ENCODE measurements at places on chromosomes 5 and 9.

GRCh38 chr5:73858054-73858453, 232.1 kb downstream of the ARHGEF28 start:
- DNase-seq: no peak

GRCh38 chr5:32850817-32851496, 139.8 kb downstream of the NPR3 start:
- DNase-seq: no peak

- no peak for DNase-seq
These were observed 82.6 kb upstream of the EQTN start for GRCh38 chr9:27379311-27380251.

DNA sequence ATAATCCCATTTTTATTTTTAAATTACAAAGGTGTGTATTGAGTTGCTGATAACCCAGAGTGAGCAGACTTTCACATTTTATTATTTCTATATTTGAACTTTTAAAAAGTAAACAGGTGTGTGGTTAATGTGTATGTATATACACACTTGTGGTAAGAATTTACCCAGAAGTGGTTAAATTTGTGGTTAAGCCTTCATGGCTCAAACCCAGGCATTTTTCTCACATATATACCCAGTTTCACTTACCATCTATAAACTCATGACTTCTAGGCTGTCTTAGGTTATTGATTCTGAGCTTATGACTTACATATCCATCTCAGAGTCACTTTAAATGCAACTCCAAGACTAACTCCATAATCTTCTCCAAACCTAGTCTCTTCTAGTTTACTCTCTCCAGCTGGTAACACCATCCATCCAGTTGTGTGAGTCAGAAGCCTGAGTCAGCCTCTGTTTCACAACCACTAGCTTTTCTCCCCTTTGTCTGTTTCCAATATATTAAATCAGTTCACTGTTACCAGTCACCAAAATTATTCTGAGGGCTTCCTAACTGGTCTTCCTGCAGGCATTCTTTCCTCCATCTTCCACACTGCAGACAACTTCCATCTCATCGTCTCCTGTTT, 20.2 kb downstream of the ZBED3 start:
- DNase-seq: no peak

DNA sequence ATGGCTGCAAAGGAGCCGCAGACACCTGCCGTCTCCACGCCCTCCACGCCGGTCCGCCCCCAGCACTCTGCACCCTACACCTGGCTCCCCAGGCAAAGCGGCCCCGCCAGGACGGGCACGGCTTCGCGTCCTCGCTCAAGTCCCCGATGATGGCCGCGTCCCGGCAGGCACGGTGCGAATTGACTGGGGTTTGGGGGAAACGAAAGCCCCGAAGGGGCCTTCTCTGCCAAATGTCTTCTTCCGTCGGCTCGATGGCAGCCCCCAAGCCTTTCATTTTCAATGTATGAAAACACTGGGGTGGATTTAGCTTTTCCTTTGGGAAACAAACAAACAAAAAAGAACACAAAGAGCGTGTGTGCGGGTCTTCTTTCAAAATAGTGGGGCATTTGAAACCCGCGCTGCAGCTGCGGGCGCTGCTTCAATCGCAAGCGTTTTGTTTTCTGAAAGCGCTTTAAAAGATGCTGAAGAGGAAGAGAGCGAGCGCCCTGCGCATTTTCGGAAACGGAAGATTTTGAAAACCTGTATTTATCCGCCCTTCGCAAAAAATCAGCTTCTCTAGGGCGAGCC, 160.0 kb downstream of the RMI1 start:
- DNase-seq: peak; percentile 4

GRCh38 chr5:58937031-58937681, 354.3 kb downstream of the RAB3C start:
- no peak for DNase-seq

DNA sequence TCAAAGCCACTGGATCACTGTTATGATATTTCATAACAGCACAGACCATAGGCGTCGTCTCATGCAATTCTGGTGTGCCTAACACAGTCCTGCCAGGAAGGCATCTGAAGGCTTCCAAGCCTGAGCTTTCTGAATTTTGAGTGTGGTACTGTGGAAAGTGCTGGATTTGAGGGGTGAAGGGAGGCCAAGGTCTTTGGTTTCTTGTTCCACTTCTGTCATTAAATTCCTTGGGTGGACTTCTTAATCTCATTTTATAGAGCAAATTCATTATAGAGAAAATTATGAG, 441.3 kb upstream of the PIK3R1 start:
- no peak for DNase-seq

- no peak for DNase-seq
These were observed 314.0 kb downstream of the ARHGEF28 start for GRCh38 chr5:73940026-73940425.

DNA sequence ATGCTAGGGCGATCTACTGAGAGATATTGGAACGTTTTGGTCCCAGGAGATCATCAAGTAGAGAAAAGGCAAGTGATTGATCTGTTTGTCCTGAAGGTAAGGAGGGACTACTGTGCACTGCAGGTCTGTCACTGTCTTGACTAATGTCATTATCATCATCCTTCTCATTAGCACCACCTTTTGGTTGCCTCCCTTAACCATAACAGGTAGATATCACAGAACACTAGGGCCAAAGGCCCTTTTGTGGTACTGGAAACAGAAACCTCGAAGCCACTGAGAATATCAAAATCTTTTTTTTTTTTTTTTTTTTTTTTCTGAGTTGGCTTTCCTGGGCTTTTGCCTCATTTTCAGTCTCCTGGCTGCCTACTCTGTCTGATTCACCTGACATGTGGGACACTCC, 134.0 kb downstream of the KCTD16 start:
- no peak for DNase-seq

GRCh38 chr5:92002721-92003274, 619.7 kb upstream of the ARRDC3 start:
- no peak for DNase-seq

DNA sequence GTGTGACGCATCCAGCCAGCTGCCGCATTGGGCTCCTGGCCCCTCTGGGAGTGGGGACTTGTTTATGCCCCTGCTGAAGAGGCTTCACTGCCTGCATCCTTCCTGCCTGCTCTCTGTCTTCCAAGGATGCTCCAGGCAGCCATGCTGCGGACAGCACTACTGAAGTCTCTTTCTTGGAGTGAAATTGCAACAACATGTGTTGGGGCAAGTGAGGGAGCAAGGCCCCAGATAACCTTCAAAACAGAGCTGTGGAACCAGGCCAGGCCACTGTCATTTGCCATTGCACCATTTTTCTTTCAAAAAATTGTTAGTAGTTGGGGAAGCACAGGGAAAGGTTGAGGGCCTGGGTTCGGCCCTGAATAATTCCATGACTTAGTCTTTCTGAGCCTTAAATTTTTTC, 169.6 kb upstream of the ADRA1B start:
- DNase-seq: no peak

- no peak for DNase-seq
These were observed 13.6 kb upstream of the GPX3 start for GRCh38 chr5:151006704-151007334.

- DNase-seq: peak; percentile 84
These were observed at the start of gene CDC14B for GRCh38 chr9:96619491-96620180. Gene CDC14B (minus strand): TSS chr9:96619843. CDS start chr9:96619378, 465 bp downstream.

- DNase-seq: no peak
These were observed 8.1 kb upstream of the RAD23B start for GRCh38 chr9:107274953-107275422.

- no peak for DNase-seq
These were observed 110.7 kb downstream of the PLK2 start for GRCh38 chr5:58348996-58349728.

- no peak for DNase-seq
These were observed 155.5 kb downstream of the ESM1 start for GRCh38 chr5:54829676-54830535.

DNA sequence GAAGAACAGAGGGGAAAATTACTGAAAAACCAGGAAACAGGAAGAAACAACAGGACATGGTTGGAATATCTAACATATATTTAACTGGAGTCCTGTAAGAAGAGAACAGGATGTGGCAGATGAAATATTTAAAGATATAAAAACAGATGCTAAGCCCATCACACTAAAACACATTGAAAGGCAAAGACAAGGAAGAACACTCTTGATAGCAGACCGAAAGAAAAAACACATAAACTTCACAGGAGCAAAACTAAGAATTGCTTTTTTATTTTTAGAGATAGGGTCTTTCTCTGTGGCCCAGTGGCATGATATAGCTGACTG, 324.4 kb upstream of the ARRDC3 start:
- DNase-seq: no peak

GRCh38 chr9:93031629-93032430, 26.7 kb upstream of the SUSD3 start:
- no peak for DNase-seq

DNA sequence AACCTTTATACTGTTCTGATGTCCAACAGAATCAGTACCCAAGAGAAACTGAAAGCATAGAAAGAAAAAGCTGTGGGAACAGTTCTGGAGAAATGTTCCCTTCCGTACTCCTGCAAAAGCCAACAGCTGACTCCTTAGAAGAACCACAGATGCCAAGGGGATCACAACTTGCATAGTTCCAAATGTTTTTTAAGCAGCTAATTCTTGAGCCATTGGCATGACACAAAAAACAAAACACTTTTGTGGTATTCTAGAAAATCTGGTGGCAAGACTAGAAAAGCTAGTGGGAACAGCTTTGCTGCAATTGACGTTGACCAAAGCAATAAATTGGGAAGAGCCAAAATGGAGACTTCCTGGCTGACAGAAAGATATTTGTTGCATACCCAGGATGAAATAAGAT, 189.9 kb downstream of the ARL15 start:
- no peak for DNase-seq

DNA sequence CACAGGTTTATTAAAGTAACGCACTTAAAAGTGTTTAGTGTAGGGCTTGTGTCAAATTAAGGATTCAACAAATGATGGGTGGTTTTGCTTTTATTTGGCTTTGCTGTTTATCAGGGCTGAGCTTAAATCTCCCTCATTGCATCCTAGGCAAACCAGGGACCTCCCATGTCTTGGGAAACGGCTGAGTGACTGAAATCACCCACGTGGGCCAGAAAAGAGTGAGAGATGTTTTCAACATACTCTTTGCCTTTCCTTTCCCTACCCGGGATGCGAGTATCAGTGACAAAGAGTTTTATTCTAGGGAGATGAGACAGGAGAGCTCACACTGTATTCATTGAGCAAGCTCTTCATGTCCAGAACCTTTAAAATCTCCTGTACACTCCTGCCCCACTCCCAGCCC, 23.3 kb downstream of the KCNMB1 start:
- no peak for DNase-seq

- DNase-seq: no peak
These were observed 27.2 kb downstream of the RECK start for GRCh38 chr9:36063804-36064447.

GRCh38 chr5:9166202-9167112, 379.4 kb downstream of the SEMA5A start:
- no peak for DNase-seq

GRCh38 chr9:110765926-110766325, 97.3 kb downstream of the MUSK start:
- no peak for DNase-seq

DNA sequence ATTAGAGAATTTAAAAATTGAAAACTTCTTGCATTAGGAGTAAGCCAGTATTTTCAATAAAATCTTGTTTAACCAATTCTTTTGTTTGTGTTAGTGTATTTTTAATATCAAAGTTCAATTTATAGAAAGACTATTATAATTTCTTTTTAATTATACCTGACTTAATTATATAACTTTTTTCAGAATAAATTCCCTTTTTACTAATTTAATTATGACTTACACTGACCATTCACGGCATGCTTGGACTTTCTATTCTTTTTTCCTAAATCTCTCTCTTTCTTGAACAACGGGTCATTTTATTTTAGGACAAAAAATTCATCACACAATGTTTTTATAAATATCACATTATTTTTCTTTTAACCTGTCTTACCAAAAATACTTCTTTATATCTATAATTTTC, 555.3 kb upstream of the PTGER4 start:
- DNase-seq: no peak

GRCh38 chr9:122389799-122390481, 19.1 kb downstream of the PTGS1 start:
- DNase-seq: peak; percentile 41

GRCh38 chr5:4862500-4862899, 277.6 kb upstream of the ADAMTS16 start:
- no peak for DNase-seq

DNA sequence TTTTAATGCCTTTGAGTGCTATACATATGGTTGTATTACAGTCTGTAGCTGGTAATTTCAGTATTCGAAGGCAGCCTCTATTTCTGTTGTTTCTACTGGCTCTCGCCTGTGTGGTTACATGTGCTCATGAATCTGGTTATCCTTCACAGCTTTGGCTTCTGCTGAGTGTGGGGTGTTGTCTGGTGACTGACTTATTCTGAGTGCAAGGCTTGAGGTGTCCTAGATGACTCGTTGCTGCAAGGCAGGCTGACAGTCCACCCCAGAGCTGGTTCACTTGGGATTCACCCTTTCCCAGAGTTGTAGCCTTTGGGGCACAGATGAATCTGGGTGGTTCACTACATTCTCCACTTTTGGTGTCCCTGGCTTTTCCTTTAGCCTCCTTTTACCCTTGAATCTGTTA, 41.4 kb downstream of the PDE8B start:
- no peak for DNase-seq

DNA sequence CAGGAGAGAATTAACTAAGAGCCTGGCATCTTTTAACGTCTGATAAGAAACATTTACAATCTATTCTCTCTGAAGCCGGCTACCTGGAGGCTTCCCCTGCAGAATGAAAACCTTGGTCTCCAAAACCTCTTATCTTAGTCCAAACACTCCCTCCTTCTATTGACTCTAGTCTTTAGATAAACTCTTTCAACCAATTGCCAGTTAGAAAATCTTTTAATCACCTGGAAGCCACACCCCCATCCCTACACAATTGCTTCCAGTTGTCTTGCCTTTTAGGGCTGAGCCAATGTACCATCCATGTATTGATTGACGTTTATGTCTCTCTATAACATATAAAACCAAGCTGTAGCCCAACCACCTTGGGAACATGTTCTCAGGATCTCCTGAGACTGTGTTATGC, 1343.1 kb upstream of the C9orf72 start:
- no peak for DNase-seq

DNA sequence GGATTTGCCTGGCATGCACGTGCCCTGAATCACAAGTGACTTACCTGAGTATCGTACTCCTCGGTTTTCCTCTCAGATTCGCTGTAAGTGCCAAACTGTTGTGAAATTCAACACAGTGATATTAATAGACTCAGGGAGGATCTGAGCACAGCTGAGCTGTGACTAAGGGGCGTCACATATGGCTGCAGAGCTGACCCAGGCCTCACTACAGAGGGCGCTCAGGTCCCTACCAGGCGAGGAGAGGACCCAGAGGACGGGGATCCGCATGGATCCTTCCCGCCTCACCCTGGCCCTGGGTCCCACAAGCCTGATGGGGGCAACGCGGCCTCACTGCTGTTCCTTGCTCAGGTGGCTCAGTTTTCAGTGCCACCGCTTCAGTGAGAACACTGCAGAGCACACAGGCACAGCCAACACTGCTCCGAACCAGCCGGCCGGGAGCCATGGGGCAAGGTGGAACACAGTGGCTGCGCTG, 20.1 kb downstream of the CLPTM1L start:
- DNase-seq: no peak

All from CD4-positive, alpha-beta T cell treated with Interleukin-1 beta for 1 hour (primary cell).